ENCODE measurements at places on chromosomes 12 and 14.

DNA sequence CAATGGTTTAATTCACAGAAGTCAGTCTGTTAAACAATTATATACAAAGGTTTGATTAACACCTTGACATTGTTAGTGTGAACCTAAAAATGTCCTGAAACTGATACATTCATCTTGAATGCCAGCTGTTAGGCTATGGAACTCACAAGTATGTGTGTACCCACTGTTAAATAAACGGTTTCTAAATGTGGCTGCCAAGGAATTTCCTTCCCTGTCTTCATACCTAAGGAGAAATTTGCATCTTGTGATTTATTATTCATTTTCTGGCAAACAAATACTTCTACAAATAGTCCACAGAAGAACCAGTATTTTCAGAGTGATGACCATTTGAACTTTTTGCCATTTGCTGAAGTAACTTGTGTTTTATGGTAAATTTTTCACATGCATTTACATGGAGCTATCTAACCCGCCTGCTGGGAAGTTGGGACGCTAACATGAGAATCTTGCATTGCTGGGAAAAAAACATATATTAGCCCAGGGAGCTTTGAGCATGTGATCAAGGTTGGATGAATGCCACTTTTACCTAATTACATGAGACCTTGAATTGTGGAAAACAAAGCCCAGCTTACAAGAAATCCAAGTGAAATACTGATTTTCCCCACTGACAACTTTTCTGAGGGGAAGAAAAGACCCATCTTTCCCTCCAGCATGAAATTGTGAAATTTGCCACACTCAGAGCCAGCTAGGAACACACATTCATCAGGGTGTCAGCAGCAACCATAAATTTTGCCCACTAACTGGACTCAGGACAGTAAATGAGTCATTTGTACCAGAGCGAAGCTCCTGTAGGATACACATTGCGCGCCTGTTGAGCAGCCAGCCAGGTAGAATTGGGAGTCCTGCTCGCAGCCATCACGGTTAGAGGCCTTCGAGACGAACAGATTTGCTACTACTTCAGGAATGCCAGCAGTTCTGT is 118.0 kb downstream of the KICS2 start:
- DNase-seq: no peak

DNA sequence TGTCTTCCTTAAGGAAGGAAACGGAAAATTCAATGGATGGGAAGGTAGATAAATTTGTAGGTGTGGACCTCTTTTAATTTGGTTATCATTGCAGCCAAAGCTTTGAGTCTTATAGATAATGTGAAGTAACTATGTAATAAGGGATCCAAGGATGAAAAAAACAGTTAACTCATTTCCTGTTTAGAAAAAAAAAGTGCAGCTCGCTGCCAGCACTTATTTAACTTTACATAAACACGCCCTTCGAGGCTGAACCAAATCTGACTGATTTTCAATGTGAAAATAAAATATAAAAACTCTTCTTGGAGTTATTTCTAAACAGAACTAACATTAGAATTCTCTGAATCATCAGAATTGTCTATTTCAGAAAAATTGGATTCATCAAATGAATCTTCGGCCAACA is 7.0 kb downstream of the NUBPL start:
- no peak for DNase-seq

DNA sequence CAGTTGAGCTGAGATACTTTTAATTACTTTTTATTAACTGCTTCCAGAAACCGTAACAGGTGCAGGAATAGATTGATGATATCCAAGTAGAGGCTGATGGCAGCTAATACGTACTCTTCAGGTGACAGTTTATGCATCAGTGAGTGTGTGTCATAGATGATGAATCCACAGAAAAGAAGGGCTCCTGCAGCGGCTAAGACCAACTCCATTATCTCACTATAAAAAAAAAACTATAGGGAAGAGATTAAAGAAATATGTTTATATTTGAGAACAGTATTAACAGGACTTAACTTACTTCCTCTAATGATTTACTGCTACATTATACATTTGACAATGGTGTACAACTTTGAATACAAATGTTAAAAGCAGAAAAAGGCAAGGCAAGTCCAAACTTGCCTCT is 7.4 kb upstream of the LLPH start:
- DNase-seq: no peak

DNA sequence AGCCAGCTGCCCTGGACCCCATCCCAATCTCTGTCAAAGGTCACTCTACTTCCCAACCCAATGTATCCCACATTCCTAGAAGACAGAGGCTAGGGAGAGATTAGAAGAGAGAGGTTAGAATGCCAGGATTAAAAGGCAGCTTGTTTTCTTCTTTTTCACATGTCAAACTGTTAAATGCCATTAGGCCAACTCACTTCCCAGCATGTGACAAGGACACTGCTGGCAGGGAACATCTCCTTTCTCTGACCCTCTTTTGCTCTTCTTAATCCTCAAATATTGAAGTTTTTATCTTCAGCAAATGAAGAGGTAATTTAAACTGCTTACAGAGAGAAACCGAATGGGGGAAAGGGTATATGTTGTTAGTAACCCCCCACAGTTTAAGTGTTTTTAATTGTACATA is 89.1 kb downstream of the BBS10 start:
- no peak for DNase-seq

DNA sequence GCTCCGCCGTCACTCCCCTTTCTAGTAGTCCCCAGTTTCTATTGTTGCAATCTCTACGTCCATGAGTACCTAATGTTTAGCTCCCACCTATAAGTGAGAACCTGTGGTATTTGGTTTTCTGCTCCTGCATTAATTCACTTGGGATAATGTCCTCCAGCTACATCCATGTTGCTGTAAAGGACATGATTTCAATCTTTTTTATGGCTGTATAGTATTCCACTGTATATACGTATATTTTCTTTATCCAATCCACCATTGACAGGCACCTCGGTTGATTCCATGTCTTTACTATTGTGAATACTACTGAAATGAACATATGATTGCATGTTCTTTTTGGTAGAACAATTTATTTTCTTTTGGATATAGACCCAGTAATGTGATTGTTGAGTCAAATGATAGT is 114.7 kb downstream of the ANKS1B start:
- no peak for DNase-seq

- no peak for DNase-seq
These were observed 167.6 kb downstream of the ANO2 start for GRCh38 chr12:5777451-5777850.

- DNase-seq: no peak
These were observed 64.8 kb downstream of the WSCD2 start for GRCh38 chr12:108193917-108194316.

GRCh38 chr12:132071830-132072384 is 72.2 kb downstream of the DDX51 start:
- DNase-seq: no peak

DNA sequence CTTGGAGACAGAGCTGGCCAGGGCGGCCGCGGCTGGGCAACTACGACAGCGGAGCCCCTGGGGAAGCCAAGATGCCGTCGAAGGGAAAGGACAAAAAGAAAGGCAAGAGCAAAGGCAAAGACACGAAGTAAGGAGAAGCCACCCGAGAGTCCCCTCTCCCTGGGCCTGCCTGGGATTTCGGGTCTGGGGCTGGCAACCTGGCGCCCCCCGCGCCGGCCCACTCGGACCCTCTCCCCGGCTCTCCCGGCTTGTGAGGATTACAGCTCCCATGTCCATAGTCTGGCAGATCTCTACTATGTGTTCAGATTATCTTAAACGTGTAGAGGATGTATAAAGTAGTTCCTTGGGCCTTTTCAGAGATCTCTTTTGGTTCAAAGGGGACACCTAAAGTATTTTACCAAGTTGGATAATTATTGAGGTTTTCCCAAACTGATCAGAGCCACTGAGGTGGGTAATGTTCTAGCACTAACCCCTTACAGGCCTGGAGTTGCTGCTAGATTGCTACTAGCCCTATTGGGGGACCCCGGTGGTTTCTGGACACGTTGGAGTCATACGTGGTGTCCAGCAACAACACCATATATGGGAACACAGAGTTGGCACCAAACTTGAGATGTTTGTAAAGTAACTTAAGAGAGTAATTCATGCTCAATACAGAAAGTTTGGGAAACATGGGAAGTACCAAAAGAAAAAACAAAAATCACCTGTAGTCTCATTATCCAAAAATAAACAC is 424 bp downstream of the BBOF1 start:
- no peak for DNase-seq

DNA sequence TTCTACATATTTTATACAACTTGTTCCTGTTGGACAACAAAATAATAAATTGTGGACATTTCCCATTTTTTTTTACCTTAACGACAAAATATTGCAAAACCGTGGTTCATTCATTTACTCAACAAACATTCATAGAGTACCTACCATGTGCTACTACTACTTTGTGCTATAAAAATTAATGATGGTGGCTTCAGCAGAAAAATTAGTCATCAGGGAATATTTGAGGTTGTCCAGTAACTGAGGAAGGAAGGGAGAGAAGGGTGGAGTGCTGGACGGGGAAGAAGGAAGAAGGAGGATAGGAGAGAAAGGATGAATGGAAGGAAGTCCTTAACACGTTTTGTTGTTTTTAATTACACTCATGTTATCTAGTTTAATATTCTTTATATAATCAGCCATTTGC is 53.7 kb downstream of the PPFIBP1 start:
- no peak for DNase-seq

DNA sequence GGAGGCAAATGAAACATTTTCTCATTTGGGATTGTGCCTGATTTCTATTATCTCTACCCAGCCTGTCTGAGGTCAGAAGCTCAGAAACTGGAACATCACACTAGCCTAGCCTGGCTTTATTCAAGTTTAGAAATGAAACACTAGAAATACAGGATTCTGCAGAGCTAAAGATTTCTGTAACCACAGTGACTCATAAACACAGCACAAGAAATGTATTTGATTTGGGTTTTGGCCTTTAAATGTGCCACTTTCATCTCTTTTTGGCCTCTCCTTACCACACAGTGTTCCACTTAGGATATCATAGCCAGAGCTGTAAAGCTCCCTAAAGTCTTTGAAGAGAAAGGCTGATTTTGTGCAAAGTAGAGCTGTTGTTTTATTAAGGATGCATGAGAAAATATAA is 307.5 kb downstream of the EMP1 start:
- DNase-seq: no peak

- no peak for DNase-seq
These were observed 732.4 kb downstream of the AACS start for GRCh38 chr12:125797421-125798175.

- no peak for DNase-seq
These were observed 254.0 kb downstream of the NTF3 start for GRCh38 chr12:5685935-5686334.

DNA sequence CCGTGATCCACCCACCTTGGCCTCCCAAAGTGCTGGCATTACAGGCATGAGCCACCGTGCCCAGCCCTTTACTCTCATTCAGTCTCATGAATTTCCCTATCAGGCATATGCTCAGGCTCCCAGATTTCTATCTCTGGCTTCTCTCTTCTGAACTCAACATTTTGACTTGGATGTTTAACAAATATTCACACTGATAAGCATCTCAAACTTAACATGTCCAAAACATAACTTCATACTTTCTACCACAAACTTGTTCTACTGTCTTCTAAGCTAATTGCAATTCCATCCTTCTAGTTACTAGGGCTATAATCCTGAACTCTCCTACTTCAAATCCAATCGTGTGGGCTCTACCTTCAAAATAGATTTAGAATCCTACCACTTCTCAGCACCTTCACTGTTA is 73.9 kb upstream of the PAWR start:
- DNase-seq: no peak

DNA sequence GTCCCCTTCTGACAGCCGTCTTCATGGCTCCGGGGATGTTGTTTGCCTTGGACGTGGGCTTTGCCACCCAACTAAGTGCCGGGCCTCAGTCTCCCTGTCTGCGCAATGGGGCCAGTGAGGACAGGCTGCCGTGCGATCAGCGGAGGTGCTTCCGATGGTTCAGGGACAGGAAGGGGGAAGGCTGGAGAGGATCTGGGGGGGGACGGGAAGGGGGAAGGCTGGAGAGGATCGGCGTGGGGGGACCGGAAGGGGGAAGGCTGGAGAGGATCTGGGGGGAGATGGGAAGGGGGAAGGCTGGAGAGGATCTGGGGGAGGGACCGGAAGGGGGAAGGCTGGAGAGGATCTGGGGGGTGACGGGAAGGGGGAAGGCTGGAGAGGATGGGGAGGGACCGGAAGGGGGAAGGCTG is 3.4 kb downstream of the MMP17 start:
- DNase-seq: no peak

DNA sequence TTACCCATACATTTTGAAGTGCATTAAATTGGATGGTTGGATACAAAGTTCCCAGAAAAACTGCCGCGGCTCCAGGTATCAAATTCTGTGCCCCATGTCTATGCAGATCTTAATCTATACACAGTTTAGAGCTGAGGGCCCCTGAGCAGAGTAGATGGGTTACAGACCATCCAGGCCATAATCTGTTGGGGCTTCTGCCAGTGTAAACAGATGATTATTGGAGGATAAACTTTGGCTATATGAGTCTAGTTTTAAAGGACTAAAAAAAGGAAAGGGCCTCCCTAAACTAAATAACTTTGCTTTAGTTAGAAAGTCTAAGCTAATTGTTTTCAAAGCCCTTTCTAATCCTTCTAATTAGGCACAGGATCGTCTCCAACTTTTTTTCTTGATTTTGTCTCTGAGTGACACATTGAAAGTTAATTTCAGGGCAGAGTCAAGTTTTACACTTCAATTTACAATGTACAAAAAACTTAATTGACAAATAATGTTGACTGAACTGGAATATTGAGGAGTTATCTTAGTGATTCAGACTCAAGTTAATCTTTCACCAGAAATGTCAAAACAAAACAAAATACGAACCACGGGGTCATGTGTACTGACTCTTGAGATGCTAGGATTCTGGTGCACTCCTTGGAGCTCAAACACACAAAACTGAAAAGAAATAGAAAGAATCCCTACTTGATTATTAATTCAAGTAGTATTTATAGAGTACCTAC is 133.9 kb upstream of the SCAF11 start:
- no peak for DNase-seq

DNA sequence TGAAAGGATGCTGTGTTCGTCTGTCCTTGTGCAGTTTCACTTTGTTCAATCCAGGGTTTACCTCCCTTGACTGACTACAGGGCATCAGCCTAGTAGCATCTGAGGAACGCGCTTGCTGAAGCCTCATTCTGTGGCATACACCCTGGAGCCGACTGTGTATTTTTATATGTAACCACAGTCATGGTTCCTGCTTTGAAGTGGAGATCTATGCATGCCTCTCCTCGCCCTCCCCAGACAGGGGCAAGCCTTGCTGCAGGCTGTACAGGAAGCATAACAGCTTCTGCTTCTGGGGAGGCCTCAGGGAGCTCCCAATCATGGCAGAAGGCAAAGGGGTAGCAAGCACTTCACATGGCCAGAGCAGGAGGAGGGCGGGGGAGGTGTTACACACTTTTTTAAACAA is 262.1 kb downstream of the BCL11B start:
- DNase-seq: no peak

DNA sequence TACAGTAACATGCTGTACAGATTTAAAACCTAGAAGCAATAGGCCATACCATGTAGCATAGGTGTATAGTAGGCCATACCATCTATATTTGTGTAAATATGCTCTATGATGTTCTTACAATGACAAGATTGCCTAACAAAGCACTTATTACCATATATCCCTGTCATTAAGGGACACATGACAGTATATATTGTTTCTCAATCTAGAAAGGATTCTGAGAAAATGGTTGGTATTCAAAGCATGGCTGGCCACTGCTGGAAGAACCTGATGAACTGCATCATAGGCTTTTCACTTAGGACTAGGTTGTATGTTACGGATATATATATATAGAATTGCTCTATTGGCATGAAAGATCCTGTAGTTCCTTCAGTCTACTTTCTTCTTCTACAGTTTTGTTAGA is 125.2 kb upstream of the SLC38A2 start:
- no peak for DNase-seq

- no peak for DNase-seq
These were observed 218.8 kb downstream of the BTG1 start for GRCh38 chr12:91926848-91927247.

All from activated T-helper 2 cell treated with anti-CD3 and anti-CD28 coated beads, Interferon-gamma antibody, Interleukin-2, Interleukin-4, amounts not matched to agents 10 μg/mL and 5 μg/mL and 100 μg/mL, durations not matched to agents 14 hours and 24 hours and 36 hours (primary cell).